Activated CD4-positive, CD25-positive, alpha-beta regulatory T cell treated with anti-CD3 and anti-CD28 coated beads, Interleukin-2, amount 50 U/mL, for 72 hours (primary cell): ENCODE measurements at places on chromosomes 4 and X.
A peak's percentile ranks its signal among the peaks of the same experiment; 100 is the strongest.

- DNase-seq = no peak
Measured at GRCh38 chr4:140344621-140345020, 28.8 kb upstream of the SCOC start.

DNA sequence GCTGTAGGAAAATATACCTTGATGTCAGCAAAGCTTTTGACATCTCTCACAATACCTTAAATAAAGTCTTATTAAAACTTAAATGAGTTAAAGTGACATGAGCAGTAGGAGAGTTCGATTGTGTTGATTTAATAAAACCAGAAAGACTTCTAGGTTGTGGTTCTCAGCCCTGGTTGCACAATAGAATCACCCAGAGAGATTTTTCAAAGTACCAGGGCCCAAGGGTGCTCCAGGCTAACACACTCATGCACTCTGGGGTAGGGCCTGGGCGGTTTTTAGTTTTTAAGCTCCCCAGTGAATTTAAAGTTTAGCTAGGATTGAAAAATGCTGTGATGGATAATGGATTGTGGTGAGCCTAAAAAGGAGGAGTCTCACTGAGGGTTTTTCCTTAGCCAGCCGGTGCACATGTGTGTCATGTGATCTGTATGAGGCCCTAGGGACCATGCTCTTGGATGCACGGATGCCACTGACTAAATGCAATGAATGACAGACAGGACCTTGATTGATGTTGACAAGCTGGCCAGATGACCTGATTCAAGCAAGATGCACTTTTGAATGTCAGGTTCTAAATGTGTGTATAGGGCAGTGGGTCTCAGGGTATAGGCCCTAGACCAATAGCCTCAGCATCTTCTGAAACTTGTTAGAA, 185.0 kb downstream of the PTTG2 start:
- DNase-seq = no peak

GRCh38 chr4:159765382-159765781, 662.5 kb downstream of the RAPGEF2 start:
- DNase-seq = no peak

DNA sequence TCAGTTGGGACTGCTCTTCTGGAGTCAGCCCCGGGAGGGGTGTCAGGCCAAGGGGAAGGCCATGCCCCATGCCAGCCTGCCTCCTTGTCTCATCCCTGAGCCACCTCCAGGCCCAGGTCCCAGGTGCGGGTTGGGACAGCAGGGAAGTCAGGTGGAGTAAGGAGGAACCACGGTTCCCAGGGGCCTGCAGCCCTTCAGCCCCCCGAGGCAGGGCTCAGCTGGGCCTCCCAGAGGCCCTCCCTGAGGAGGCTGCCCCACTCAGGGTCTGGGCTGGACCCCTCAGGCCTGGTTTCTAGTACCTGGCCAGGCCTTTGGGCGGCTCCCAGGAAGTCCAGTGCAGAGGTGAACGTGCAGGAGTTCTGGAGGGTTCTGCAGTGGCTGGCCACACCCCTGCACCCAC, 23.4 kb upstream of the FGFR3 start:
- DNase-seq = no peak

DNA sequence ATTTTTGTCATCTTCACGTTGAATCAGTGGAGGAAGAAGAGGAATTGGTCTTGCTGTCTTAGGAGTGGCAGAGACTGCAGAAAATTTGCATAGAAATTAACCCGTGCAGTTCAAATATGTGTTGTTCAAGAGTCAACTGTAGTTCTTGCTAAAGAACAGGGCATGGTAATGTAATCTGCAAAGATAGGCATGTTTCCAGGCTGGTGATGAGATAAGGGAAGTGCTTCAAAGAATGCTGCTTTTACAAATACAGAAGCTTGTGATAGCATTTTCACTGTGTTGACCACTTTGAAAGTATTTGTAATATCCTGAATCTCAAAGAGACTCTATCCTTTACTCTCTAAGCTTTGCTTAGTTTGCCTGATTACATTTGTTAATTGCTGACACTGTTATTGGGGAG, 60.1 kb downstream of the PRRG1 start:
- no peak for DNase-seq

- no peak for DNase-seq
Measured at GRCh38 chr4:8651661-8652180, 59.2 kb downstream of the CPZ start.

- DNase-seq = peak; percentile 76
Measured at GRCh38 chrX:154804957-154805695, at the start of gene MPP1. Gene MPP1, minus strand, starts transcription at chrX:154805485. Its CDS starts 112 bp downstream, at chrX:154805373.

GRCh38 chr4:110503270-110504083, 27.5 kb downstream of the ENPEP start:
- DNase-seq = no peak

- DNase-seq = no peak
Measured at GRCh38 chr4:107734120-107734519, 14.1 kb upstream of the PAPSS1 start.

GRCh38 chrX:46758163-46758955, 559 bp downstream of the SLC9A7 start:
- peak; percentile 45 for DNase-seq

GRCh38 chr4:80731436-80731835, 299.1 kb upstream of the BMP3 start:
- no peak for DNase-seq

DNA sequence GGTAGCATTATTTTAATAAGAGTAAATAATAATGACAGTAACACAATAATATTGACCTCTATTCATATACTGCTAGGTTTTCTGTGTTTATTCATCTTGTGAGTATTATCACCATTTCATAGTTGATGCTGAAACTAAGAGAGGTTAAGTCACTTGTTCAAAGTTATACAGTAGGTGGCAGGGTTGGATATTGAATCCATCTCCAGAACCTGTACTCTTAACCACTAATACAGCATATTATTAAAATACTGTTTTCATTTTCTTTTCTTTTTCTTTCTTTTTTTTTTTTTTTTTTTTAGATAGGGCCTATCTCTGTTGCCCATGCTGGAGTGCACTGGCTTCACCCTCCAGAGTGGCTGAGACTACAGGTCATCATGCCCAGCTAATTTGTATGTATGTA, 7.1 kb upstream of the ELF2 start:
- no peak for DNase-seq

- peak; percentile 53 for DNase-seq
Measured at GRCh38 chrX:79366873-79367749, at the start of gene ITM2A. Gene ITM2A, minus strand, starts transcription at chrX:79367334. Its CDS starts 119 bp downstream, at chrX:79367215.

DNA sequence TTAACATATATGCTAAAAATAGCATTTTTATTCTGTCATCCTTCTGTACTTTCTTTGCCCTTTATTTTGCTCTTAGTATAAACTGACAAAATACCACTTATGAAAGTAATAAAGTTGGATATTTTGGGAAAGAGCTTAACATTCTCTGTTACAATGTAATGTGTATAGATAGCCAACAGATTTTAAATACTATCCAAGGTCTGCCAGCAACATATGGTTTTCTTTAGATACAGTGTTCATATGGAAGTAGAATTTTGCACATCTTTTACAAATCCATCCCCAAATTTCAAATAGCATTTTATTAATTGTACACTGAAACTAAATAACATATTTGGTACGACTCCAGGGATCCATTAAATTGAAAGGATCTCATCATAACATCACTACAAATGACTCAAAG, 268.6 kb upstream of the PCDH18 start:
- DNase-seq = no peak

- no peak for DNase-seq
Measured at GRCh38 chr4:9943761-9944160, 77.5 kb downstream of the SLC2A9 start.

DNA sequence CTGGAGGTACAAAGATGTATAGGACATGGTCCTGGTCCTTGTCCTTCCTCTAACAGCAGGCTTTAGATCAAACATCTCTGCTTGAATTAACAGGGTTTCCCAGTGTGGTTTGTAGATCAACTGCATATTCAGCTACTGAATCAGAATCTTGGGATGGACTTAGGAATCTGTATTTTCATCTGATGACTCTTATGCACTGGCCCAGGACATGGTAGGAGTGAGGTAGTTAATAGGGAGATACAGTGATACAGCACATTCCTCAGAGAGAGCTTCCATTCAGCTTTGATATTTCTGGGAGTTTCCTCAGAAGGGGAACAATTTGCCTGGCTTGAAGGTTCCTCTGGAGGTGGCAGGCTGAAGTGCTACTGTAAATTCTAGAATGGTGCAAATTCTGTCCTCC, 203.1 kb downstream of the LARP7 start:
- DNase-seq = no peak

GRCh38 chr4:159390648-159391047, 287.8 kb downstream of the RAPGEF2 start:
- DNase-seq = no peak

GRCh38 chr4:38526412-38526811, 137.6 kb upstream of the KLF3 start:
- DNase-seq = no peak

- no peak for DNase-seq
Measured at GRCh38 chr4:131613824-131614216, 1535.3 kb upstream of the PCDH10 start.

GRCh38 chr4:138861135-138861534, 154.4 kb upstream of the NOCT start:
- no peak for DNase-seq

DNA sequence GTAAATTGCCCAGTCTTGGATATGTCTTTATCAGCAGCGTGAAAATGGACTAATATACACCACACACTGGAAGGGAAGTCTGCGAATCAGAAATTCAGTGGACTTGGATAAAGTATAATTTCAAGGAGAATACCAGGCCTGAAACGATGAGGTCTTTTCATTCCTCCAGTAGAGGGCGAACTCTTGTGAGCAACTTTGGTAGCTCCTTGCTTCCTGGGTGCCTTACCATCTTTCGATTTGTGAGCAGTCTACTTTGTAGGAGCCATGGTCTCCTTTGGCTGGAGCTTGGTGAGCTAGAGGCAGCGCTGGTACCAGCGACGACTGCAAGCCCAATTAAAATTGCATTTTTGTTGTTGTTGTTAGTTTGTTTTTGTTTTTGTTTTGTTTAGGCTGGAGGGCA, 791.9 kb downstream of the FAT4 start:
- no peak for DNase-seq

GRCh38 chr4:110653321-110654253, 30.7 kb upstream of the PITX2 start:
- DNase-seq = no peak

- no peak for DNase-seq
Measured at GRCh38 chr4:115437739-115438138, 324.3 kb upstream of the NDST4 start.

DNA sequence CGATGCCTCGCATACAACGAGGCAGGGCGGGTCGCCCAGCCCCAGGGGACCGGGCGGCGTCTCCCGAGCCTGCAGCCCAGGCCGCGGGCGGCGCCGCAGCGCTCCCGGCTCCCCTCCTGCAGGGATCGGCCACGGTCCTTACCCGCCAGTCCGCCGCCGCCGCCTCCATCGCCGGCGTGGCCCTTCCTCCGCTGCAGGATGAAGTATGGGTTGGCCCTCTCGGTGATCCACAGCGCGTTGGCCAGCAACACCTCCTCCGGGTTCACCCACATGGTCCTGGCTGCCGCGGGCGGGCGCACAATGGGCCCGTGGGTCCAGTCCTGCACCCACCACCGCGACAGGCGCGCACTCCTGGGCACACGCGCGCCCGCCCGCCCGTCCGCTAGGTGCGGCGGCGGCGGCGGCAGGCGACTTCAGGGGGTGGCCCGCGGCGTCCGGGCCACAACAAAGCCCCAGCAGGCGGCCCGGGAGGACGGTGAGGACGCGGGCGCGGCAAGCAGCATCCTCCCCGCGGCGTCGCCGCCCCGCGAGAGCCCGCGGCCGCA, 339 bp downstream of the TBC1D9 start:
- peak; percentile 30 for DNase-seq

GRCh38 chr4:110753466-110753865, 130.6 kb upstream of the PITX2 start:
- DNase-seq = no peak

DNA sequence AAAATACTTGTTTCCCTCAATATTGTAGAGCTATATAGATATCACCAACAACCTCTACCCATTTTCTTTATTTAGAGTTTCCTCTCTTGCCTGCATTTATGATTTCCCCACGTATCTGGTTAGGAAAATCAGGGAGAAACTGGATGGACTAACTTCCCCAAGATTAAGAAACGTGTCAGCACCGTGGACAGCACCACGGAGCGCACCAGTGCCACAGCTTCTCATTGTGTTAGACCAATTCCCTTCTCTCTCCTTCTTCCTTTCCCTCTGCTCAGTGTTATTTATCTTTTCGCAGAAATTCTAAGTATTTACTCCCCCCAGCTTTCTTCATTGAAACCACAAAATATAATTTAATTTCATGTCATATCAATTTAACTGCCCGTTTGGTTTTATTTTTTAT, 568.6 kb upstream of the BOD1L1 start:
- no peak for DNase-seq

DNA sequence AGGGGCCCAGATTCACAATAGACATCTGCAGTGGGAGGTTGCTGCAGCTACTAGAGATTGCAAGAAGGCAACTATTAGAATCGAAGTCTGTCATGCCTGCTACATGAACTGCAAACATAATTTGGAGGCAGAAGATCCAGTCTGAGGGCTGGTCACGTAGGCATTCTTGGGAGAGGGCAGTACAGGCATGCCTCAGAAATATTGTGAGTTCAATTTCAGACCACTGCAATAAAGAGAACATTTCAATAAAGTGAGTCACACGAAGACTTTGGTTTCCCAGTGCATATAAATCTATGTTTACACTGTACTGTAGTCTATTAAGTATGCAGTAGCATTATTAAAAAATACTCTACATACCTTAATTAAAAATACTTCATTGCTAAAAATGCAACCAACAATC, 585.8 kb upstream of the FAT1 start:
- no peak for DNase-seq
